Glomerular endothelial cell (primary cell): ENCODE measurements at places on chromosomes 3 and 15. TPM values are rescaled to one million over a fixed set of nuclear protein-coding genes. Genes with fewer than 3 reads are reported as not detected.

Gene ATP2B2
- not detected in 2 replicates for total RNA-seq

Gene ABHD10
- 16.3 and 20.3 TPM in 2 replicates for total RNA-seq

Gene CYP11A1
- total RNA-seq = not detected in 2 replicates

Gene GPX1
- 607 and 731 TPM in 2 replicates for total RNA-seq

Gene CTXN2
- not detected in 2 replicates for total RNA-seq

Gene MAGEF1
- total RNA-seq = 18.9 and 19.4 TPM in 2 replicates

Gene CELSR3
- 1.1 and 2.2 TPM in 2 replicates for total RNA-seq

Gene KCNH8
- total RNA-seq = not detected in 2 replicates

Gene CPA3
- total RNA-seq = 4.4 TPM in 1 of 2 replicates, not detected in the other

Gene NR1I2
- total RNA-seq = not detected in 2 replicates

Gene MAPKAPK3
- total RNA-seq = 15.5 and 33.4 TPM in 2 replicates

Gene C3orf22
- not detected in 2 replicates for total RNA-seq

Gene SYNPR
- not detected in 2 replicates for total RNA-seq

Gene ROBO2
- total RNA-seq = 0.35 TPM in 1 of 2 replicates, not detected in the other

Gene GP5
- 0.29 TPM in 1 of 2 replicates, not detected in the other for total RNA-seq

Gene CYP1A2
- total RNA-seq = not detected in 2 replicates

Gene DNAJC19
- 17.4 and 29.8 TPM in 2 replicates for total RNA-seq

Gene PLSCR2
- total RNA-seq = not detected in 2 replicates

Gene FAM81A
- 0.41 TPM in 1 of 2 replicates, not detected in the other for total RNA-seq

Gene LPP
- 77.0 and 132 TPM in 2 replicates for total RNA-seq

Gene ALDH1A2
- 0.58 and 5.8 TPM in 2 replicates for total RNA-seq

Gene CDCP1
- 19.4 and 31.7 TPM in 2 replicates for total RNA-seq

Gene ATG7
- total RNA-seq = 51.7 and 53.6 TPM in 2 replicates

Gene P2RY1
- total RNA-seq = 0.87 and 1.3 TPM in 2 replicates

Gene ACAD11
- 13.2 and 19.8 TPM in 2 replicates for total RNA-seq

Gene GPR171
- not detected in 2 replicates for total RNA-seq

Gene MAP6D1
- total RNA-seq = 5.3 and 10.0 TPM in 2 replicates

Gene FOXB1
- total RNA-seq = not detected in 2 replicates

Gene UQCRC1
- 207 and 225 TPM in 2 replicates for total RNA-seq

Gene TMEM207
- total RNA-seq = not detected in 2 replicates

Gene CMTM7
- total RNA-seq = 83.0 and 104 TPM in 2 replicates

Gene TASOR
- total RNA-seq = 33.1 and 46.3 TPM in 2 replicates

Gene SACM1L
- total RNA-seq = 18.1 and 27.8 TPM in 2 replicates

Gene SPINK8
- total RNA-seq = not detected in 2 replicates

Gene MSL2
- 22.6 and 25.6 TPM in 2 replicates for total RNA-seq

Gene GABRG3
- not detected in 2 replicates for total RNA-seq

Gene WDR76
- total RNA-seq = 1.8 and 6.6 TPM in 2 replicates

Gene COL8A1
- total RNA-seq = 67.5 and 187 TPM in 2 replicates

Gene TBCCD1
- 12.4 and 16.1 TPM in 2 replicates for total RNA-seq

Gene TTC21A
- total RNA-seq = 1.6 and 6.5 TPM in 2 replicates

Gene TTLL13
- not detected in 2 replicates for total RNA-seq

Gene OR5K2
- total RNA-seq = not detected in 2 replicates

Gene PAK6
- not detected in 2 replicates for total RNA-seq

Gene PLA2G4E
- not detected in 2 replicates for total RNA-seq

Gene ACP3
- total RNA-seq = not detected in 2 replicates

Gene CA12
- 4.9 and 5.5 TPM in 2 replicates for total RNA-seq

Gene CPN2
- not detected in 2 replicates for total RNA-seq

Gene THRB
- 0.06 and 1.6 TPM in 2 replicates for total RNA-seq

Gene RBP2
- total RNA-seq = not detected in 2 replicates

Gene PP2D1
- not detected in 2 replicates for total RNA-seq
